GM10248 (cell line): ENCODE measurements at places on chromosomes 12 and 14.

DNA sequence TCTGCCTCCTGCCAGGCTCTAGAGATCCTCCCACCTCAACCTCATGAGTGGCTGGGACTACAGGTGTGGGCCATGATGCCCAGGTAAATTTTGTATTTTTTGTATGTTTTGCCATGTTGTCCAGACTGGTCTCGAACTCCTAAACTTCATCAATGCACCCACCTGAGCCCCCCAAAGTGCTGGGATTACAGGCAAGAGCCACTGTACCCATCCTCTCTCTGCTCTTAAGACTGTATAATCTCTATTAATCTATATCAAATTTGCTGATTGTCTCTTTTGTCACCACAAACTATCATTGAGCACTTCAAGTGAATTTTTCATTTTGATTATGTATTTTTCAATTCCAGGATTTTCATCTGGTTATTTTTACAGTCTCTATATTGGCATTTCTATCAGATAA, 440.3 kb downstream of the NOVA1 start:
- no peak for DNase-seq

DNA sequence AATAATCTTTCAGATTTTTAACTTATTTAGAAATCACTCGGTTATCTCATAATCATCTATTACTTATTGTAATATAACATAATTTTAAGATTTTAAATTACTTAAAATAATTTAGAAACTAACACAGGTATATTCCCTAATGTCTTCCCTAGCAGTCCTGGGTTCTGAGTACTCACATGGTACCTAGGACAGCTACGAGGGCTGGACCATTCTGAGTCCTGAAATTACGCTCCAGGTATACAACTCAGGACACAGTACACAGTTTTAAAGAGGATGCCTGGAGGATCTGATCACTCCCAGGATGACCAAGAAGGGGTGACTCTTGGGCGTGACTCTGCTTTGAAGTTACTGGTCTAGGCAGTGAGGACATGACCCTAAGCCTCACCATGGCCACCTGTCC, 9.1 kb upstream of the RASSF8 start:
- DNase-seq = no peak

GRCh38 chr12:85237327-85237726, 42.7 kb upstream of the ALX1 start:
- DNase-seq = no peak

DNA sequence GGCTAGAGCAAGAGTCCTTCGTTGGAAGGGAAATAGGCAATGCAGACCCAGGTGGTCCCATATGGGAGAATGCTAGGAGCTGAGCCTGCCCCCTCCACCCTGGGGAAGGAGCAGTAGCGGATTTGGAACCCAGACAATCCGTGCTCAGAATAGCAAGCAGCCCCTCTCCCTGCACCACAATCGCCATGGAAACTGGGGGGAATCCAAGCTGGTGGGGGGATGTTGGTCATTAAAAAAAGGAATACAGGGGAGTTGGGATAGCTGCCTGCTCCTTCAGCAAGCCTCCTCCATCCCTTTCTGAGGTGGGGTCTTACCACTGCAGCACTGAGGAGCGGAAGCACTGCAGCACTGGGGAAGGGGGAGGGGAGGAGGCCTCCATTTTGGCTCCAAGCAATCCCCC, 2.9 kb downstream of the RND1 start:
- no peak for DNase-seq

DNA sequence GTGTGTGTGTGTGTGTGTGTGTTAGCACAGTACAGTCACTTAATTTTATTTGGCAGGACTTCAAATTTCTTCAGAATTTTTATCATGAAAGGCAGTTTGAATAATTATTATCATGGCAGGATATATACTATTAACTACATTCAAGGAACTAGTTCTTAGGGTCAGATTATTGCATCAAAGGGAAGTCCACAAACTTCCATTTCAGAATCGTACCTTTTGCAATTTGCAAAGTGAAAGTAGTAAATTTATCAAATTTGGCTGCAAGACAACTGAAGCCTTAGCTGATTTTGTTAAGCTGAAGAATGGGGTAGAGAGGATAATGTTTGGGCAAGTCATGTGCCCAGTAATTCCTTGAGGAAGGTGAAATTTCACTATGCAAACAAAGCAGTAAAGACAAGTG, 68.2 kb downstream of the PLEKHG7 start:
- no peak for DNase-seq

- DNase-seq = no peak
Observed at GRCh38 chr14:74555476-74556050, 56.5 kb downstream of the LTBP2 start.

- DNase-seq = no peak
Observed at GRCh38 chr14:82398256-82398655, 864.6 kb upstream of the SEL1L start.

- no peak for DNase-seq
Observed at GRCh38 chr12:92223481-92223880, 77.8 kb upstream of the BTG1 start.

DNA sequence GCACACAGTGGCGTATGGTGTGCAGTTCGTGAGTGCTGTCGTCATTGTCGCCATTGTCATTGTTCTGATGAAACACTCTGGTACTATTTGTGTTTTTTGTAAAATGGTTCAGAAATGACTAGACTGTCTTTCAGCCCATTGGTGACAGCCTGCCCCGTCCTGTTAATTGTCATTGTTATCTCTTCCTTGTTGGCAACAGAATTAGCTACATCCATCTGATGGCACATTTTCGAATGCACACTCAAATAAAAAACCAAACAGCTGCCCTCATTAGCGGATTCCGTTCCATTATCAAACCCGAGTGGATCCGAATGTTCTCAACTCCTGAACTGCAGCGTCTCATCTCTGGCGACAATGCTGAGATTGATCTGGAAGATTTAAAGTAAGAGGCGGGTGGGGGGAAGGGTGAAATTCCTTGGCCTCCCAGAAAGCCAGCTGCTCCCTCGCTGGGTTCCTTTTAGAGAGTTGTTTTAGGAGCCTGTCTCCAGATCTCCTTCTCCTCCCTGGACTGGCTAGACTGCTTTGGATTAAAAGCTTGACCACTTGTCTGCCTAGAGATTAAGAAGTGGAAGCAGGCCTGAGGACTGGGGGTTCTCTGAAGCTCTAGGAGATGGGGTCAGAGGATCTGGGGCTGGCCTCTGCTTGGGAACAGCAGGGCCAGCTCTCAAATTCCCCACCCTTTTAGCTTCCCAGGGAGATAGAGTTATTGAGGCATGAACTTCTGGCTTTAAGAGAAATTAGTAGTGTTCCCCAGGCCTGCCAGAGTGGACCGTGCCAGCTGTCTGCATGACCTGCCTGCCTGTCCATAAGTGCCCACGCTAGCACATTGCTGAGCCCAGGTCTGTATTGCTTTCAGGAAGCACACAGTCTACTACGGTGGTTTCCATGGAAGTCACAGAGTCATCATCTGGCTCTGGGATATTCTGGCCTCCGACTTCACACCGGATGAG, 43.3 kb downstream of the MMAB start:
- DNase-seq = no peak
